ENCODE measurements at places on chromosomes 4 and X.
A peak's percentile ranks its signal among the peaks of the same experiment; 100 is the strongest.

GRCh38 chr4:53444954-53445353 lies 67.5 kb downstream of the FIP1L1 start:
- H3K4me3 ChIP-seq: no peak overlapping the region
- H3K27ac ChIP-seq: no peak overlapping the region
- no peaks in the 10 kb centered on the region for H3K27me3 ChIP-seq

GRCh38 chr4:17398805-17399204 lies 113.1 kb downstream of the QDPR start:
- H3K36me3 ChIP-seq: no peaks in the 10 kb centered on the region
- H3K4me1 ChIP-seq: no peaks in the 10 kb centered on the region
- DNase-seq: no peak
- H3K27me3 ChIP-seq: no peaks in the 10 kb centered on the region
- no peak overlapping the region for H3K4me3 ChIP-seq

DNA sequence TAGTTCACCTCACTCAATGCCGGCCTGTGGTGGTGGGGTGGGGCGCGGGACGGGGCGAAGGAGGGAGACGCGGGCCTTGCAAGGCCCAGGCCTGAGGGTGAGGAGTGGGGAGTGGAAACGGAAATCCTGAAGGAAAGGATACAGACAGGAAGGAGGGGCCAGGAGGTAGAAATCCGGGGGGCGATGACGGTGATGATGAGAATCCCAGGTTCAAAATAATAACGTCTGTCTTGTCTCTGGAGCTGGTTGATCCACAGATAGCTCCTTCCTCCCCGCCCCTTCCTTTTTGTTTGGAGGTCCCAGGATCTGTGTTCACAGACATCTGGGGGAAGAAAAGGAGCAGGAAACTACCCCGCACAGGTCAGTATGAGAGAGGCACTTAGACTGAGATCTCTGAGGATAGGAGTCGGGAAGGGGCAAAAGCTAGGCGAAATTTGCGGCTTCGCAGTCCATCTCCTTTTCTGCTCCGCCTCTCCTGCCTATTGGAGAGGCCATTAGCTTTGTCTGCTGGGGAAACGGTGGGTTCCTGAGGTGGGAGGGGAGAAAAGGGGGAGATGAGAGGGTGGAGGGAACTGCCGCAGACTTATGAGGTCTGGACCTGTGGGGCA lies 746 bp downstream of the TCEAL7 start:
- H3K27me3 ChIP-seq: peaks cover 6% of the 10 kb centered on the region
- H3K4me1 ChIP-seq: no peaks in the 10 kb centered on the region

DNA sequence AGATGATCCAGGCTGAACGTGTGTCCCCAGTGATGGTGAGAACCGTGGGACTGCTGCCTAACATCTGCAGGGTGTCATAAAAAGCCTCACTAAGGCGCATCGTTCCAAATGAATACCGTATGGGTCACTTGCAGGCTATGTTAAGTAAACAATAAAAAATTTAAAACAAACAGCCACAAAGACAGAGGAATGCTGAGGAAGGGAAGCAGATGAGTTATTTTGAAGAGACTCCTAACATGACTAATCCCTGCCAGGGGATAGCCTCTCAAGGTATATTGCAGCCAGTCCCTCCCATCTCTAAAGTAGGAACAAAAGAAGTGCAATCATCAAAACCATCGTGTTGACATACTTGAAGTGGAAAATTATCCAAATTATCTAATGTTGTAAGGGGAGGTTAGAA lies 83.8 kb downstream of the UNC5C start:
- H3K4me3 ChIP-seq: no peak overlapping the region
- no peaks in the 10 kb centered on the region for H3K4me1 ChIP-seq
- H3K36me3 ChIP-seq: no peaks in the 10 kb centered on the region
- no peaks in the 10 kb centered on the region for H3K27me3 ChIP-seq
- H3K27ac ChIP-seq: no peak overlapping the region
- DNase-seq: no peak

GRCh38 chrX:42746606-42747005 lies 31.4 kb downstream of the PPP1R2C start:
- no peaks in the 10 kb centered on the region for H3K36me3 ChIP-seq
- no peaks in the 10 kb centered on the region for H3K27me3 ChIP-seq
- no peak overlapping the region for H3K4me3 ChIP-seq

DNA sequence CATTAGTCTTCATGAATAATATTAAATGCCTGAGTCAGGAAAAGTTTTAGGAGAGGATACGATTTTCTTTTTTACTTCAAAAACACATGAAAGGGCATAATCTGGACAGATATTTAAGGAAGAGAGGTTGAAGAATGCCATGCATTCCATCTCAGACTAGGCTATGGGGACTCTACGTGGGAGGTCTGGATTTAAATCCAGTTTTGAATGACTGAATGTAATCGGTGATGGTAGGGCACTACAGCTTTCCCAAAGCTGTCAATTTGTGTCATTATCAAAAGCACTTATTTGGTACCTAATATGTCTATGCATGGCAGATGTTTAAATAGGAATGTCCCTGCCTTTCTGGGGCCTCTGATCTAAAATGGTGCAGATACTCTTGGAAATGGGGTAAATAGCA lies 59.3 kb upstream of the RPL34 start:
- no peak for DNase-seq
- no peak overlapping the region for H3K4me3 ChIP-seq
- peaks cover 5% of the 10 kb centered on the region for H3K4me1 ChIP-seq
- no peak overlapping the region for H3K27ac ChIP-seq

GRCh38 chr4:36208893-36209473 lies 35.3 kb downstream of the ARAP2 start:
- no peak overlapping the region for H3K4me3 ChIP-seq
- H3K4me1 ChIP-seq: no peaks in the 10 kb centered on the region
- peaks cover 8% of the 10 kb centered on the region for H3K36me3 ChIP-seq

DNA sequence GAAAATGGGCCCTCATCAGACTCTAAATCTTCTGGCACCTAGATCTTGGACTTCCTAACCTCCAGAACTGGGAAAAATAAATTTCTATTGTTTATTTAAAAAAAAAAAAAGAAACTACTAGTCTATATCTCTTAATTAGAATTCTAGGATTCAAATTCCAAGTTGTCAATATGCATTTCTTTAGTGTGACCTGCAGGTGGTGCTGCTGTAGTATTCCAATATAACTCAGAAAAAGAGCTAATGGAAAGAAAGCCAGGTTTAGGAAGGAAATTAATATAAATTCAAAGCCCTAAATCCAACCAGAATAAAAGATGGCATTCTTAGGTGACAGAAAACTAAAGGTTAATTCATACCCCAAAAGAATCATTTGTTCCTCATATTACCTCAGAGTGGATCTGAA lies 80.0 kb upstream of the NALF2 start:
- H3K27ac ChIP-seq: no peak overlapping the region
- no peaks in the 10 kb centered on the region for H3K36me3 ChIP-seq
- H3K4me1 ChIP-seq: no peaks in the 10 kb centered on the region
- H3K4me3 ChIP-seq: no peak overlapping the region
- H3K27me3 ChIP-seq: no peaks in the 10 kb centered on the region

GRCh38 chrX:120642871-120643270 lies 13.0 kb upstream of the C1GALT1C1 start:
- H3K27ac ChIP-seq: no peak overlapping the region
- H3K36me3 ChIP-seq: no peaks in the 10 kb centered on the region
- no peaks in the 10 kb centered on the region for H3K4me1 ChIP-seq
- no peak for DNase-seq

DNA sequence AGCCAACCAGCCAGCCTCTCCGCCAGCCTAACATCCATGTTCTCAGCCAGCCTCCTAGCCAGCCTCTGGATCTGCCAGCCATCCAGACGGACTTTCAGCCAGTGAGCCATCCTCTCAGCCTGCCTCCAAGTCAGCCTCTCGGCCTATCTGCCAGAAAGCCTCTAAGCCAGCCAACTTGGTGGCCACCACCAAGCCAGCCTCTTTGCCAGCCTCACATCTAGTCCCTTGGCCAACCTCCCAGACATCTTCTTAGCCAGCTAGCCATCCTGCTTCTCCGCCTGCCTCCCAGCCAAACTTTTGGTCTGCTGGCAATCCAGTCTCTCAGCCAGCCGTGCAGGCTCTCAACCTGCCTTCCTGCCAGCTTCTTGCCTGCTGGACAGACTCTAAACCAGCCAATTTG lies 16.4 kb upstream of the ARAP2 start:
- H3K27ac ChIP-seq: no peak overlapping the region
- no peak for DNase-seq
- H3K27me3 ChIP-seq: no peaks in the 10 kb centered on the region
- no peaks in the 10 kb centered on the region for H3K36me3 ChIP-seq

DNA sequence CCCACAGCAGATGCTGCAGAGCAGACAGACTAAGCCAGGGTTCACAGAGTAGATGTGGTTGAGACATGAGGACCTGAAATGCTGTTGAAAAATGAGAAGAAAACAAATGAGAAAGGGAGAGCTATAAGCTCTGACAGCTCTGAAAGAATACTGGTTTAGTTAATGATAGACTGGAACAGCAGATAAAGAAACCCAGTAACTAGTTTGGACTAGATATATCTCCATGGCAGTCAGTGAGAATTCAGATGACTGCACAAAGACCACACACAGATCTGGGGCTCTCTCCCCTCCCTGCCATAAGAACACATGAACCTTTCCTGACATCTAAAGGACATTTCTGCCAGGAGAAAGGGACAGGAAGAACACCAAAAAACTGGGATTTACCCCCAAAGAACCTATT lies 8.2 kb downstream of the NAA11 start:
- no peaks in the 10 kb centered on the region for H3K4me1 ChIP-seq
- H3K36me3 ChIP-seq: no peaks in the 10 kb centered on the region
- H3K4me3 ChIP-seq: no peak overlapping the region
- no peak overlapping the region for H3K27ac ChIP-seq
- no peaks in the 10 kb centered on the region for H3K27me3 ChIP-seq

- no peak for DNase-seq
- H3K4me1 ChIP-seq: no peaks in the 10 kb centered on the region
- H3K27me3 ChIP-seq: no peaks in the 10 kb centered on the region
- no peak overlapping the region for H3K4me3 ChIP-seq
- H3K27ac ChIP-seq: no peak overlapping the region
- H3K36me3 ChIP-seq: no peaks in the 10 kb centered on the region
These were observed 208.0 kb downstream of the ENOX2 start for GRCh38 chrX:130694983-130695382.

- no peaks in the 10 kb centered on the region for H3K27me3 ChIP-seq
- H3K36me3 ChIP-seq: no peaks in the 10 kb centered on the region
- DNase-seq: peak; percentile 92
- H3K4me3 ChIP-seq: no peak within 1 kb of the TSS
- peaks cover 13% of the 10 kb centered on the region for H3K4me1 ChIP-seq
These were observed at the start of gene UBL4A for GRCh38 chrX:154486396-154487207. Gene UBL4A, minus strand, starts transcription at chrX:154486615. Its CDS starts 31 bp downstream, at chrX:154486584.

DNA sequence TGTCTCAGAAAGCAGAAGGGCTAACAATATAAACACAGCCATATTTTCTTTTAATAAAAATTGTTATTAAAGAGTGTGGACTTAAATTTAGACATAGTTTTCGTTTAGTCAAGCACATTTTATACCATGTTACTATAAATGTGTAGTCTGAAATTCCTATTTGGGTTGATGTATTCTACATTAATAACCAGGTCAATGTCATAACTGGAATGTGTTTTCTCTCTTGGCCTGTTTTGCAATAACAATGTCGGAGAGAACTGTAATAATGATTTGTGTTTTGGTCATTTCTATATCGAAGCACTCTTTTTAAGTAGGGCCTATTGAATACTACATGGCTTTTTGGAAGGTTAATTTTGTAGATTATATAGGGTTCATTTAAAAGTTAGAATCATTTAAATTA lies 5.5 kb downstream of the USO1 start:
- H3K4me1 ChIP-seq: peaks cover 29% of the 10 kb centered on the region
- no peak for DNase-seq
- H3K4me3 ChIP-seq: no peak overlapping the region
- H3K27me3 ChIP-seq: no peaks in the 10 kb centered on the region

DNA sequence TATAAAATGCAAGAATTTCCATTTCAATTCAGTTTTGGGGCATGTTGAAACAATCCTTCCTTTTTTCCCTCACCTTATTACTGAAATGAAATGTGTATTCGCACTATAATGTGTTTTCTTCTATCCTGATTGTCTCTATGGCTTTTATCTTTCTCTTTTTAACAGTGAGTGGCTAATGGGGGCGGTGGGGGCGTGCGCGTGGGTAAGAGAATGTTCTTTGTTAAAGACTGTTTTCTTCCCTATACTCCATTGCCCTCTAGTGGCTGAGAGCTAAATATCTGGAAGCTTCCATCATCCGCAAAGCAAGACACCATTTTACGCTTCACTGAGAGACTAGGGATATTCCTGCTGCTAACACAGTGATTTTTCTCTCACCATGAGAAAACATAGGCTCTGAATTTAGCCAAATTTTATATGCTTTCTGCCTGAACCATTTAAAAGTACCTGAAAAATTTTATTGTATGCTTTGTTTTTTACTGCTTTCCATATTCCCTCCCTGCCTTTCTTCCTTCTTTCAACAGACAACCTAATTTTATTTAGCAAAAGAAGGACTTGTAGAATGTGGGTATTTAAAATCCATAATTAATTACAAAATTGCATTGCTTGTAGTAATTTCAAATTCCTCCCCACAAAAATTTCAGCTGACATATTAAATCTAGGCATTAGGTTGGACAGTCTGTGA lies 194.0 kb downstream of the GASK1B start:
- no peak overlapping the region for H3K27ac ChIP-seq
- DNase-seq: peak; percentile 16
- H3K4me1 ChIP-seq: no peaks in the 10 kb centered on the region
- no peak overlapping the region for H3K4me3 ChIP-seq
- no peaks in the 10 kb centered on the region for H3K36me3 ChIP-seq

DNA sequence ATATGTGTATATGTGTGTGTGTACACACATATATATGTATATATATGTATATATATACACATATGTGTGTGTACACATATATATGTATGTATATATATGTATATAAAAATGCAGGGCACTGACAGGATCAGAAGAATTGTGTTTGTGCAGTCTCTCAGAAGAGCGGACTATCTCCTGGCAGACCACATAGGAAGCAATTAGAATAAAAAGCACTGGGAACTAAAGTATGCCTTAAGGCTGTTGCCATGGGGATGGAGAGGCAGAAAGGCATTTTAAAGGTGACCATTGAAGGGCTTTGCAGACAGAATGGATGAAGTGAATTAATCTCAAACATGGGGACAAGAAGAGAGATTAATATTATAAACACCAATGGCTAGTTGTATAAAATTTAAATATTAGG lies 33.7 kb upstream of the USP51 start:
- H3K27me3 ChIP-seq: no peaks in the 10 kb centered on the region
- no peaks in the 10 kb centered on the region for H3K4me1 ChIP-seq
- H3K4me3 ChIP-seq: no peak overlapping the region
- DNase-seq: no peak
- H3K36me3 ChIP-seq: no peaks in the 10 kb centered on the region
- no peak overlapping the region for H3K27ac ChIP-seq

DNA sequence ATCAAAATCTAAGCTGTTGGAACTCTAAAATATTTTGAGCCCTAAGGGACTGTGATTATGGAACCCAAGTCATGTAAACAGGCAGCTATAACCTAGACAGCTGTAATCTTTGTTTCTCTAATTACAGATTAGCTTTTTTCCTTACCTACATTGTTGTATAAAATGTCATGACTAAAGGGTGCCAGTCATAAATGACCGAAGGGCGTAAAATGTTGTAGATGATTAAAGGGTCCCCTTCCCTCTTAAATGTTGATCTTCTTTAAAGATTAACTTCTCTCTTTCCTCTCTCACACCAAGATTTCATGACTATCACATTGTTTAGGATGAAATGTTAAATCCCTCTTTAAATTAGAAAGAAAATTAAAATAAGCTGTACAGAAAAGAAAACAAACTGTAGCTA lies 659.4 kb upstream of the NR3C2 start:
- no peak for DNase-seq
- H3K4me3 ChIP-seq: no peak overlapping the region
- H3K36me3 ChIP-seq: no peaks in the 10 kb centered on the region
- no peaks in the 10 kb centered on the region for H3K4me1 ChIP-seq
- no peaks in the 10 kb centered on the region for H3K27me3 ChIP-seq
- H3K27ac ChIP-seq: no peak overlapping the region

- DNase-seq: no peak
- no peak overlapping the region for H3K4me3 ChIP-seq
- H3K4me1 ChIP-seq: no peaks in the 10 kb centered on the region
- H3K27ac ChIP-seq: no peak overlapping the region
These were observed 15.9 kb upstream of the MAP9 start for GRCh38 chr4:155392481-155393184.

Data from thyroid gland (tissue), 4 donors.